A673 (cell line): ENCODE measurements at places on chromosomes 7 and 10.

DNA sequence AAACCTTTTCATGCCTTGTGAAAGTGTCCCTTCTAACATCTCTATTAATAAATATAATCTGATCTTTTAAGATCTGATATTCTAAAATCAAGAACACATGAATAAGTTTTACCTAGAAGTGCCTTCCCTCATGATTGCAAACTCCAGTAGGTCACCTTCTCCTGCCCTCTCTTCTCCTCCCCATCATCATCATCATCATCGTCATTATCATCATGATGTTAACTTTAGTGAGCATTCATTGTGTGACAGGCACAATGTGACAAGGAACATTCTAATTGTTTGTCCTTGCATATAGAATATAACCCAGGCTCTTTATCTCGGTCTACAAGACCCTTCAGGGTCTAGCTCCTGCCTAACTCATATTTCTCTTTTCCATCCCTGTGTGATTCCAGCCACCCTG is 51.7 kb downstream of the CUBN start:
- DNase-seq, result no peak

- no peak for DNase-seq
Measured at GRCh38 chr7:50775231-50775630, 7.5 kb downstream of the GRB10 start.

DNA sequence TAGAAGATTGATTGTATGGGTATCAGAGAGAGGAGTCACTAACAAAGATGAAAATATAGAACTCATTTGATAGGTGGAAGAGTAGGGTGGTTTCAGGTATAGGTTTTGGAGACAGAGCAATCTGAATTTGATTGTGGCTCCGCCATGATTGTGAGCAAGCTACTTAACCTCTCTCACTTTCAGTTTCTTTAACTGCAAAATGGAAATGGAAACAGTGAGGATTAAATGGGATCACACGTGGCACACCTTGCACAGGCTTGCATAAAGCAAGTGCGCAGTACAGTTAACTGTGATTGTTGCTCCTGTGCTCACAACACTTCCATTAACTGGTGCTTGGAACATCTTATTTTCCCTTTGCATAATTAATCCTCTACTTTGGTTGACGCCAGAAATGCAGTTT is 54.9 kb downstream of the ATXN7L1 start:
- DNase-seq, result no peak

- DNase-seq, result peak; percentile 63
Measured at GRCh38 chr7:116122972-116123595, 87.3 kb upstream of the TES start.

DNA sequence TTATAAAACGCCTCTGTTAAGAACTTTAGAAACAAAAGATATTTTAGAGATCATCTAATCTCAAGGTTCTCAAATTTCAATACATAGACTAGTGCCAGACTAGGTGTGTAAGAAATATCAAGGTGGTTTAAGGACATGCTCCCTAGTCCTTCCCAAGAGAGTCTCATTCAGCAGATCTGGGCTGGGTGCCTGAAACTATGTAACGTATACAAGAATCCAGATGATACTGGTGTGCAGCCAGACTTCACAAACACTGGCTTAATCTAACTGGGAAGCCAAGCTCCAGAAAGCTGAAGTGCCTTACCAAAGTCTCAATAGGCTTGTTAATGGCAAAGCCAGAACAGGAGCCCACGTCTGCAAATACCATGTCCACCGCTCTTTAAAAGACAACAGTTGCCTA is 105.0 kb upstream of the AMPH start:
- no peak for DNase-seq

DNA sequence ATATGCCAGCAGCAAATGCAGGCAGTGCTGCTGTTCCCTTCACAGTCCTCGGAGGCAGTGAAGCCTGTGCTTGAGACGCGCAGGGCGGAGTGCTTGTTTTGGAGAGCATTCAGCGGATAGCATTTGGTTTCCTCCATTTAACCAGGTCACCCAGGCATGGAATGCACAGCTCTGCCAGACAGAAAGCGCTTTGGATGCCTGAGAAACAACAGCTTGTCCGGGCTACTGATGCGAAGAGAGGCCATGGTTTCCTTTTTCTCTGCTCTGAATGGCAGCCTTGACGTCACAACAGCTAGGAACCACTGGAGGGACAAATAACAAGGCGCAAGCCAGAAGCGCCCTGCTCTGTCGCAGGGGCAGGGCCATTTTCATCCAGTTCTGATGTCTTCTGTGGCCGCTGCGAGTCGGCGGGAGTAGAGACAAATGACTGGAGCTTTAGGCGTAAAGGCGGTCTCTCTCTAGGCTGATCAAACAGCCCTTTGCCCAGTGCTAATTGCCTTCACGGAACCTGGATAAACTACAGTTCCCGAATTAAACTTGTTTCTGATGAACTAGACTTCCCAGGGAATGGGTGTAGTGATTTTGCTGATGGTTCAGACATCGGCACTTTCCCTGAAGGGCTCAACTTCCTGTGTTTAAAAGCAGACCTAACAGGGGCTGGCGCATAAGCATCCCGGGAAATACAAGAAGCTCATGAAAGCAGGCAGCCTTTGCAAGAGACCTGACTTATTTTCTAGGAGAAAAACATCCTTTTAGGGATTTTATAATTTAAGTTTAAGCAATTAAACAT is 187.6 kb upstream of the KLF14 start:
- peak; percentile 65 for DNase-seq

GRCh38 chr7:76428868-76429805 is 4.4 kb downstream of the ZP3 start:
- DNase-seq, result peak; percentile 73

- DNase-seq, result no peak
Measured at GRCh38 chr7:120538335-120538734, 265.4 kb downstream of the KCND2 start.

DNA sequence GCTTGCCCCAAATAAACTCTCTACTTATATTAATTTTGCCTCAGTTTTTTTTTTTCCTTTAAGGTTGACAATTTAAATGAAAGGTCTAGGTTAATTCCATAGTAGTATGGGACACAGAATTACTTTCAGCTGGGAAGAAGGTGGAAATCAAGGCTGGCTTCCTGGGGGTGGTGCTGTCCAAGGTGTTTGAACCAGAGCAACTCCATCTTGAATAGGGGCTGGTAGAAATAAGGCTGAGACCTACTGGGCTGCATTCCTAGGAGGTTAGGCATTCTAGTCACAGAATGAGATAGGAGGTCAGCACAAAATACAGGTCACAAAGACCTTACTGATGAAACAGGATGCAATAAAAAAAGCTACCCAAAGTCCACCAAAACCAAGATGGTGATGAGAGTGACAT is 1190.8 kb upstream of the AUTS2 start:
- no peak for DNase-seq

GRCh38 chr7:142868986-142869415 is 14.1 kb downstream of the EPHB6 start:
- no peak for DNase-seq

- DNase-seq, result no peak
Measured at GRCh38 chr7:43179393-43179792, 66.9 kb downstream of the HECW1 start.

DNA sequence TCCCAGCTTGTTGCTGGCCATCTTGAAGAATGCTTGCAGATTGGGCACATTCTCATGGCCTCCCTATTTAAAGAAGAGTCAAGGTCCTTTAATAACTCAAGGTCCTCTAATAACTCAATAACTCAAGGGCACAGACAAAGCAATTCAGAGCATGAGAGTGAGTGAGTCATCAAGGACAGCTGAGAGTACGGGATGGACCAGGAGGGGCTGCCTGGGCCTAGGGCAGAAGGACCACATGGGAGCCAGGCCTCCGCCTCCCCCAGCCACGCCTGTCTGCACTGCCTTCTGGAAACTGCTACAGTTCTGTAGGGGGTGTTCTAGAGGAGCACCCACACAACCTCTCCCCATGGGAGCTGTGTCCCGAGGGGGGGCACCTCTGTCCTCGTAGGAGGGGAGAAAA is 48.9 kb downstream of the ZNF503 start:
- no peak for DNase-seq

GRCh38 chr10:75434291-75434690 is 2.9 kb downstream of the LRMDA start:
- no peak for DNase-seq

- peak; percentile 70 for DNase-seq
Measured at GRCh38 chr7:94763268-94763667, 107.3 kb upstream of the SGCE start.

GRCh38 chr7:87806150-87806549 is 70.0 kb downstream of the SLC25A40 start:
- DNase-seq, result no peak

DNA sequence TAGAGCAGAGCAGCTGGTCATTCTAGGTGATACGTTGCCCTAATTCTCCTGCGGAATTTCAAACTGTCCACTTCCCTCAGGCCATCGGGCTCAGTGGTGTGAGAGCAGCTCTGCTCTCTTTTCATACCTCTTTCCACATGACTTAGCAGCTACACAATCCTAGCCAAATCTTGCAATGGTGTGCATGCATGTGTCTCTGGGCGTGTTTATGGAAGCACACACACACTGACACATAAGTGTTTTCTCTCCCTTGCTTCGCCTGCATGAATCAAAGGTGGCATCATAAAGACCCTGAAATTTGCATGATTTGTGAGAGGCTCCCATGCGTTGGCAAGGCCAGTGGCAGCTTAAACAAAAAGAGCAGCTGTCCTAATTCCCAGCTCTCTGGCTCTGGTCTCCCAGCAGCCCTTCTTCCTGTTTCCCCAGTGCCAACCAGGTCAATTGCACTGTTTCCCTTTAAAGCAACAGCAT is 1189.5 kb downstream of the GATA3 start:
- DNase-seq, result no peak

DNA sequence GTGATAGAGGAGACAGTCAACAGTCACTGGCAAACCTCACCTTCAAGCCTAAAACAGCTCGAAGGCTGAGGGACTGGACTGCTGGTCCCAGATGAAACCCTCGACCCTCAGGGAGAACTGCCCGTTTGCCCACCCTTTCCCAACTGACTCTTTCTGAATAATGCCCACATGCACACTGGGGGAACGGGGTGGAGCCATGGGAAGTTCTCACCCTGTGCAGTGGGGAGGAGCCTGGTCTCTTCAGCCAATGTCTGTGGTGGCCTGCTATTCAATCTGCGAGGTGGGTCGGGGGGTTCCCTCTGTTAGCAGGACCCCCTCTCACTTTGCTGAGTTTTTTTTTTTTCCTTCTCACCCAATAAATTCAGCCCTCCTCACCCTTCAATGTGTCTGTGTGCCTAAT is 14.5 kb downstream of the TOMM7 start:
- no peak for DNase-seq

DNA sequence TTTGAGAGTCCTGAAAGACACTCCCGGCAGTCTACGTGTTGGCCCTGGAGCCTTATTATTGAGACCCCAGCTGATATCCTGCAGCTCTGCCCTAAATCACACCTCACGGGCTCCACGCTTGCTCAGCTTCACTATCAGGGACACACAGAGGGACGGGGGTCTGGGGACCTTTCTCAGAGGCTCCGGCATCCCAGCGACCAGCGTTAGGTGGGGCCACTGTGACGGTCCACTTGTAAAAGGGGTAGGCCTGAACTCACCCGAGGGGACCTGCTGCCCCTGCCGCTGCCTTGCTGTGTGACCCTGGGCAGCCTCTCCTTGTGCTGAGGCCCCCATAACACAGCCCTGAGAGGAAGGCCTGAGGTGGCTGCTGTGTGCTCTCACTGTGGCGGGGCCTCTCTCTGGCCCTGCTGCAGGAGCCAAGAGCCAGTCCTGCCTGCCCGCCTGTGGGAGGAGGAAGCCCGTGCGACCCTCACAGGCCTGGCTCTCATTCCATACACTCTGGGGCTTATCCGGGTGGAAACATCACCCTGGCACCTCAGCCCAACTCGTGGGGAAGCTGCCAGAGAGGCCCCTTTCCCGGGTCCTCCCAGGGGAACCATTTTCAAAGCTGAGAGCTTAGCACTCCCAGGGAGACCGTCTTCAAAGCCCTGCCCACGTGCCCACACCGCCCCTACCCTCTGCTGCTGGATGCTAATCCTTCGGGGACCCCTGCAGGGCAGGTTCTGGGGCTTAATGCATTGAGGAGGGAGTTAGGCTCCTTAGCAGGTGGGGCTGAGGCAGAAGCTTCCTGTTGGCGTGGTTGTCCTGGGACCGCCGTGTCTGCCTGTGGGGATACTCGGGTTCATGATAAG is 21.7 kb downstream of the AQP1 start:
- DNase-seq, result peak; percentile 81

DNA sequence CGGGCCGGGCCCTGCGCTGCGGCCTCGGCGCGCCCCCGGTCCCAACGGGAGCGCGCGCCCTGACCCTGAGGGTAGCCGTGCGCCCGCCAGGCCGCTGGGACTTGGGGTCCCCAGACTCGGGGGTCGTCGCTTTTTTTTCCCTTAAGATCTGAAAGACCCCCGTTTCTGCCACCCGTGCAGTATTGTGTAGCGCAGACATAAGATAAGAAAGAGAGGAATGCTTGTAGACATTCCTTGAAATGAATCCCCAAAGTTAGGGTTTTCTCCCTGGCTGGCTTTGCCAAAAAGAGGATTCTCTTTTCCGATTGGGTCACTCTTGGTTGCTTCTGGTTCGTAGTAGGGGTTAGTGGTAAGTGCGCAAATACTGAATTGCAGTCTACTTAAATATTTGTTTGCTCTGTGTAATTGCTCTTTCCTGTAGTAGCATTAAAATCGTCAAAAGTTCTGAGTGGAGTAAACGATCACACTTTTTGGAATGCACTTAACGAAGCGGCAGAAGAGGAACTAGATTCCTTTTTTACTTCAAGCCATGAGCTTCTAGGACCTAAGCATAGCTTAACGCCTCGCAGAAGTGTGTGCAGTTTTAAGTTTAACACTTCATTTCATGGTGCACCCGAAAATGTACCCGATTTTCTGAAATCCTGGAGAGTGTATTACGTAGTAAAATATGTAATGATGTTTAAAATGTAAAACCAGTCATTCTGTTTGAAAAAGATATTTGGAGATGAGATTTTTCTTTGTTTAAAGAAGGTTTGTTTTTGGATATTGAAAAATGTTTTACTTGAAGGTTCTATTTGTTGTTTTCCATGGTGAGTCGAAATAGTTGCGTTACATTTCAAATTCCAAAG is 1.3 kb downstream of the CUL1 start:
- DNase-seq, result peak; percentile 50

DNA sequence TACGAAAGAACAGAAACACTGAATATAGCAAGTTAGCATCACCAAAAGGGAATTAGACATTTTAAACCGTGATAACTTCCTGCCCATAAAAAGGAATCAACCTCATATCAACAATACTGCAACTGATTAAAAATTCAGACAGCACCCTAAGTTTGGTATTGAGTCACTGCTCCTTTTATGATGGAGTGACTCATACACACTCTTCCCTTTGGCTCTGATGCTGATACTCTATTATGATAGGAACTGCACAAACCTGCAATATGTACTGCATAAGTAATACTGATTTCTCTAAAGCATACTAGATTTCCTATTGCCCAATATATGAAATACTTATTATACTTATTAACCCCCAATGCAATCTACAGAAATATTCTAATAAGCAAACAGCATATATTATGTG is 118.7 kb downstream of the PARD3 start:
- peak; percentile 58 for DNase-seq
